ENCODE measurements at places on chromosomes 5 and 9.

- DNase-seq = no peak
Observed at GRCh38 chr5:90056911-90057705, 352.4 kb downstream of the CETN3 start.

DNA sequence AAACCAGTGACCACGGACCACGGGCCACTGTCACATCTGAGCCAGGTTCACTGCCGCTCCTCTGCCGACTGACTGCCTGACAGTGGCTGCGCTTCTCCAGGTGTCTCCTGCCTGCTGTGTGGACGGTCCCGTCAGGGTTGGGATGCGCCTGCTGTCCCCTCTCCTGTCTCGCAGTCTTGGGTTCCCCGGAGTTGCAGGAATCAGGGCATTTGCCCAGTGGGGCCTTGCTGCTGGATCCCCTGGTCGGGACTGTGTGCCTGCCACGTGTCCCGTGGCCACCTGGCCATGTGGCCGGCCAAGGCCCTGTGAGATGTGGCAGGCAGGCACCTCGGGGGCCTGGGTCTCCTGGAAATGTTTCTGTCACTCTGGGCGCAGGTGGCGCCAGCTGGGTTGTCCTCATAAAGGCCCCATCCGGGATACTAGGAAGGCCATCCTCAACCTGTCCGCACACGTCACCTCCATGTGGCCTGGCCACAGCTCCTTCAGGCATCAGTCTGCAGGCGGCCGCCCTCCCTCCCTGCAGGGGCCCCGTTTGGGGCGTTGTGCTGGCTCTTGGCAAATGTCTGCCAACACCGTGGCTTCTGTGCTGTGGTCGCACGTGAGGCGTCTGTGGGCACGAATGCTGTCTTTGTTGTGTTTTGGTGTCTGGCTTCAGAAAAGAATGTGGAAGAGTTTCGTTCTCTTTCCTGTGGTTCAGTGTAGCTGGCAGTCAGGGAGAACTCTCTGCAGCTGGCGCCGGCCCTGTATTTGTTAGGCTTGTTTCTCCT lies 6.4 kb upstream of the TOR4A start:
- peak; percentile 33 for DNase-seq

GRCh38 chr5:179415291-179416060 lies 70.2 kb upstream of the ADAMTS2 start:
- DNase-seq = no peak

- no peak for DNase-seq
Observed at GRCh38 chr9:106883626-106884190, 20.7 kb downstream of the ZNF462 start.

DNA sequence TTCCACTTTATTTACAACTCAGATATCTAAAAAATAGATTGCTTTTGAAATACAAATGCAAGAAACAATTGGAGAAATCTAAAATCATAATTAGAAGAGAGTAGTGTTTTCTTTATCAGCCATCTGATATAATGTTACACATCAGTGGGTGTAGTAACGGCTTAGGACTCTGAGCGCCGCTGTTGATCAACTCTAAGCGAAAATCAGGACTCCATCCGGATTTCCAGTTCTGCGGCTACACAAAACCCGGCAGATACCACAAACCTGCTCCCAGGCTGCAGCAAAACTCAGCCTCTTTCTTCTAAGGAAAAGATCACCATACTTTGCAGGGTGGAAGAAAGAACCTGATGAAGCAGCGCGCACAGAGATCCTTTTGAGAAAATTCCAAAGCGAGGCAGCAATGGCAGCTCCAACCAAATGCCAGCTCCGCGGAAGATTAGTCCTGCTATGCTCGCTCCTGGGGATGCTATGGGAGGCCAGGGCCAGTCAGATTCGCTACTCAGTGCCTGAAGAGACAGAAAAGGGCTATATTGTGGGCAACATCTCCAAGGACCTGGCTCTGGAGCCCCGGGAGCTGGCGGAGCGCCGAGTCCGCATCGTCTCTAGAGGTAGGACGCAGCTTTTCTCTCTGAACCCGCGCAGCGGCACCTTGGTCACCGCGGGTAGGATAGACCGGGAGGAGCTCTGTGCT lies at the start of gene PCDHGA9:
TSS of gene PCDHGA9 (plus strand) at position 226 of the 691 bp plus-strand sequence. CDS start at position 401, 175 bp downstream.
- DNase-seq = peak; percentile 22

- no peak for DNase-seq
Observed at GRCh38 chr9:28050941-28051340, 477.7 kb upstream of the C9orf72 start.

GRCh38 chr5:141484641-141485311 lies at the start of gene PCDHGC4:
TSS of gene PCDHGC4 (plus strand) at chr5:141485030. CDS start at chr5:141485174, 144 bp downstream.
- DNase-seq = no peak

DNA sequence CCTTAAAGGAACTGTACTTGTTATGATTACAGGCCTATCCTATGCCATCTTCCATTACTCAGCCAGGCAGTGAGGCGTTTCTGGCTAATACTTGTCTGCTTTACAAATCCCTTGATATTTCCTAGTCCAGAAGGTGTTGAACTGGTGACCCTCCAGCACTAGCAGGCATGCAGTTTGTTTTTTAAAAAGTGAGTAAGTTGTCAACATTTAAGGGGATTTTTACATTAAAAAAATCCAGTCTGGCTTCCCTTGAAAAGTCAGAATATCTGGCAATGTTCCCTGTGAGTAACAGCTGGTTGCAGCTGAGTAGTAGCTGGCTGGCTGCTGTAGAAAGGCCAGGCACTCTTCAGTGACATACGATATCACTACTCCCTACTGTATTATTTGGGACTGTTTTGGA lies 21.8 kb downstream of the GRIN3A start:
- no peak for DNase-seq

GRCh38 chr9:124855566-124855943 lies 2.3 kb downstream of the WDR38 start:
- no peak for DNase-seq

DNA sequence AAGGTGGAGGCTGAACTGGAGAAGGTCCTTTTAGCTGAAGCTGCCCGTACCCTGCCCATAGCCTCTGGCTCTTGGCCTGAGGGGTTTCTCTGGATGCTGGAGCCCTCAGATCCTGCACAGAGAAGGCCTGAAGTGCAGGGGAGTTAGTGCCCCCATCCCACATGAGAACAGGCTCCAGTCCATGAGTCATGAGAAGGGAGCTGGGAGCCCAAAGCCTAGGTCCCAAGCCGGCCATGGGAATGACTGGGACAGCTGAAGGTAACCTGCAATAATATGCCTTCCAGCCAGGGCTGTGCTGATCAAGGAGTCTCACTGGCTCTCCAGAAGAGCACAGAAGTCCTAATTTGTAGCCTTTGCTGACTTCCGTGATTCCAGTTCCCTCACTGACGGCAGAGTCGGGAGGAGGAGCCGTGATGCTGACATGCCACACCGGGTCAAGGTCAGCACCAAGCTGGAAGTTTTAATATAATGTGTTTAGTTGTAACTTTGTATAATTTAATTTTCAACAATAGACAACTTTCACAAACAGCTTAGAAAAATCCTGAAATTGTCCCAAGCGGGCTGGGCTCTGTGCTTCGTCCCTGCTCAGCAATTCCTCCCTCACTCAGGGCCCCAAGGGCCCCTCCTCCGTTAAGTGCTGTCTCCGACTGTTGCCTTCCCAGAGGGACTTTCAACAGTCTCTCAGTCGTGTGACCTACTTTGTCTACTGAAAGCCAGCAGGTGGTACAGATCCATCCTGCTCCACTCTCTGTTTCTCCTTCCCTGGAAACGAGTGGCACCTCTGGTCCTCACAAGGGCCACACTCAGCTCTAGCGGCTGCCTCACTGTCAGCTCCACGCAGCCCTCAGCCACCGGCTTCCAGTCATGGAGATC lies 387.8 kb downstream of the GADD45G start:
- DNase-seq = no peak

- DNase-seq = no peak
Observed at GRCh38 chr5:175494264-175495183, 16.2 kb downstream of the SFXN1 start.

GRCh38 chr9:104074876-104075275 lies 19.2 kb upstream of the SMC2 start:
- DNase-seq = no peak

DNA sequence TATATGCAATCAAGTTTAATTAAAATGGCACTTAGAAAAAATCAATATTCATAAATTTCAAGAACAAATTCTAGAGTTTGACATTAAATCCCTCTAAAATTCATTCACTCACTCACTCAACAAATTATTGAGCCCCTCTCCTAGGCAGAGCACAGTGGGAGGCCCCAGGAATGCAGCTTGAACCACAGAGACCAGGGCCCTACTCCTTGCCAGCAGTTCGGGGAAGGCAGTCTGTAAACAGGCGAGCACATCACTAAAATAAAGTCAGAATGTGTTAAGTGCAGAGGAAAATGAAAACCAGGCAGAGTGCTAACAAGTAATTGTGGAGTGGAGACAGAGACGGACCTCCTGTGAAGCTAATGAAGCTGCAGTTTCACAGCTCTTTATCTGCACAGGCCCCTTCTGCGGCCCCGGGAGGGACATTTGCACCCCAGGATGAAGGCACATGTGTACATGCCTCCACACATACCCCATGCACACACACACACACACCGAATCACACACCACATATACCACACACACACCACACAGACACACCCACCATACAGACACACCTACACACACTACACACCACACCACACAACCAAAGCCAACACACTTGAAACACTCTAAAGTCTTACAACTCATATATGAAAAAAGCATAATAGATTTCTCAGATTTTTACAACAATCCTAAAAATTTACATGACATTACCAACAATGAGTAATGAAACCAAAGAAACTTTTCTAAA lies 40.5 kb downstream of the BHMT start:
- no peak for DNase-seq

Data from CD4-positive, alpha-beta T cell treated with Interleukin-17A for 1 hour (primary cell).